ENCODE measurements at places on chromosomes 7 and 10.

- DNase-seq: no peak
Observed at GRCh38 chr10:110972231-110973134, 53.1 kb downstream of the SHOC2 start.

DNA sequence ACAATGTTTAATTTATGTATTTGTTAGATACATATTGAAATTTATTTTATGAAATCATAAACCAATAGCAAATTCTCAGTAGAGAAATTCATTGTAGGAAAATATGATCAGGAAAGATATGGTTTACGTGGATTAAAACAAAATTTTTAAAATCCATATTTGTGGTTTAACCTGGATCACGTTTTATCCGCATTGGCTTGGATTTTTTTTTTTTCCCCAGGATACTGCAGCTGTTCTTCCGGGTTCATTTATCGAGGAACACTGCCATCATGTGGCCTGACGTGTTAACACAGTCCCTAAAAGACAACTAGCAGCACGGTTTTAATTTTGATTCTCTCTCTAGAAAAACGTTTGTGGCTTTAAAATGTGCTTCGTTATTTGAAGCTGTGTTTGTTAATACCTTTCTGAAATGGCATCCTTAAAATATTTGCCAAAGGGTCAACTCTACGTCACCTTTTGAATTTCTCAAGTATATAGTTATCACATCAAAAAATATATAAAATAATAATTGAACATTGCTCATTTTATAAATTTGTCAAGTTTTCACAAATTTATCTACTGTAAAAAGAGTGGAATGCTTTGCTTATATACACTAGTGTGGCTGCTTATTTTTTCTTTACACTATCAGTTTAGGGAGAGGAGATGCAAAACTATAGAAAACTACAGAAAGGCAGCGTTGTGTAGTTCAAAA, 8.7 kb upstream of the ASB4 start:
- peak; percentile 5 for DNase-seq

- no peak for DNase-seq
Observed at GRCh38 chr7:110766864-110767263, 324.1 kb upstream of the LRRN3 start.

- no peak for DNase-seq
Observed at GRCh38 chr7:90626013-90626412, 29.9 kb downstream of the CDK14 start.

DNA sequence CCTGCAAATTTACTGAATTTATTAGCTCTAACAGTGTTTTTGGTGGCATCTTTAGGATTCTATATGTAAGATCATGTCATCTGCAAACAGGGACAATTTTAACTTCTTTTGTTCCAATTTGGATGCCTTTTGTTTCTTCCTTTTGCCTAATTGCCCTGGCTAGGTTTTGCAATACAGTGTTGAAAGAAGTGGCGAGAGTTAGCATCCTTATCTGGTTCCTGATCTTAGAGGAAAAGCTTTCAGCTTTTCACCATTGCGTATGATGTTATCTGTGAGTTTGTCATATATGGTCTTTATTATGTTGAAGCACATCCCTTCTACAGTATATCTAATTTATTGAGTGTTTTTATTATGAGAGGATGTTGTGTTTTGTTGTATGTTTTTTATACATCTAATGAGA, 301.4 kb downstream of the PTPRN2 start:
- no peak for DNase-seq

DNA sequence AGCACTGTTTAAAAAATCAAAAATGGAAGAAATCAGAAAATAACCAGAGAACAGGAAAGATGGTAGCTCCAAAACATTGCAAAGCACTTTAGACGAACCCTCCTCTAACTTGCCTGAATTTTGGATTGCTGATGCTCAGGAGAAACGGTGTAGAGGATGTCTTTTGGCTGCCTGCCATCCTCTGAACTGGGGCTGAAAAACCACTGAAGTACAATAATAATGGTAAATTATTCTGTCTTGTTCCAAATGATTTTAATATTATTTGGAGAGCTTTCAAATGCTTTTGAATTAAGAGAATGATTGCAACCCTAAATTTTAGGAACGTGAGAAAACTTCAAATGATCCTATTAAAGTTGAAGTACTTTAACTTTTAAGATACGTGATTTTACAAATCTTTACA, 167.3 kb upstream of the SLC13A1 start:
- DNase-seq: no peak

GRCh38 chr7:50915621-50916020, 132.9 kb upstream of the GRB10 start:
- no peak for DNase-seq

- DNase-seq: no peak
Observed at GRCh38 chr7:157526913-157527634, 190.3 kb downstream of the DNAJB6 start.

- DNase-seq: no peak
Observed at GRCh38 chr10:59819683-59820082, 66.4 kb upstream of the MRLN start.
